ENCODE measurements at places on chromosomes 6 and 20. TPM values are rescaled to one million over a fixed set of nuclear protein-coding genes. Genes with fewer than 3 reads are reported as not detected.

Gene BMP6
- total RNA-seq = 0.77 TPM

Gene DZANK1
- 0.47 TPM for total RNA-seq

Gene RIMS4
- 0.16 TPM for total RNA-seq

Gene CDH26
- 0.34 TPM for total RNA-seq

Gene METTL24
- 0.16 TPM for total RNA-seq

Gene TFAP2C
- not detected for total RNA-seq

Gene RBBP8NL
- total RNA-seq = not detected

Gene HCRTR2
- total RNA-seq = not detected

Gene PROKR2
- total RNA-seq = not detected

Gene OPN5
- total RNA-seq = under 0.01 TPM

Gene COL20A1
- not detected for total RNA-seq

Gene PSORS1C1
- 2.8 TPM for total RNA-seq

Gene TRIM10
- not detected for total RNA-seq

Gene MEI4
- not detected for total RNA-seq

Gene DPPA5
- total RNA-seq = not detected

Gene ADGB
- not detected for total RNA-seq

Gene TRIM40
- total RNA-seq = not detected

Gene TCP11
- not detected for total RNA-seq

Gene HLA-DQA1
- total RNA-seq = 0.16 TPM

Gene HLA-F
- total RNA-seq = 3.9 TPM

Gene MCHR2
- total RNA-seq = not detected

Gene GOPC
- total RNA-seq = 38.0 TPM

Gene TMEM74B
- total RNA-seq = not detected

Gene SERAC1
- 7.6 TPM for total RNA-seq
